ENCODE measurements at places on chromosomes 3 and 15.

GRCh38 chr15:61327019-61327631 lies 98.0 kb upstream of the RORA start:
- DNase-seq = no peak

- DNase-seq = no peak
Observed at GRCh38 chr15:69609776-69610175, 157.2 kb downstream of the RPLP1 start.

GRCh38 chr3:76855451-76855850 lies 184.4 kb upstream of the ROBO2 start:
- no peak for DNase-seq

GRCh38 chr15:31776039-31776438 lies 254.3 kb upstream of the CHRNA7 start:
- DNase-seq = no peak

DNA sequence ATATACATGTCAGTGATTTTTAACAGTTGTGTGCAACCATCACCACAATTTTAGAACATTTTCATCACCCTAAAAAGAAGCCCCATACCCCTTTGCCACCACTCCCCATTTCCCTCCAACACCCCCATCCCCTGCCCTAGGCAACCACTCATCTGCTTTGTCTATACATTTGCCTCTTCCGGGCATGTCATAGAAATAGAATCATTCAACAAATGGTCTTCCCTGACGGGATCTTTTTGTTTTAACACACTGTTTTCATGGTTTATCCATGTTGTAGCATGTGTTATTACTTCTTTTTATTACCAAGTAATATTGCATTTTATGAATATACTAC lies 4.0 kb downstream of the VILL start:
- no peak for DNase-seq

GRCh38 chr3:167350245-167350862 lies 29.7 kb downstream of the ZBBX start:
- no peak for DNase-seq

DNA sequence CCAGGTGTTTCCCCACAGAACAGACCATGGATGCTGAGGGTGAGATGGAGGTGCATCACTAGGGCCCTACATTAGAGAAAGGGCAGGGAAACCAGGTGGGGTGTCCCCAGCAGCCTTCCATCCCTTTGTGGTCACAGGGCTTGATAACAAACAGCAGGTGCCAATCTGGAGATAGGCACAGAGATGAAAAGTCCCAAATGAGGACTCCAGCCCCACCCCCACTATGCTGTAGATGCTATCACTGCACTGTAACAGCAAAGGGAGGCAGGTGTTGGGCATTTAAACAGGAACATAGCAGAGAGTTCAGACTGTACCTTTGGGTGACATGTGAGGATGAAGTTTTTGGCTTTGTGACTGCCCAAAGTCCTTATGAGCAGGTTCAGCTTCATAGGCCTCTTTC lies 21.4 kb downstream of the IL20RB start:
- DNase-seq = no peak

Measured in activated CD8-positive, alpha-beta memory T cell treated with anti-CD3 and anti-CD28 coated beads for 48 hours (primary cell).